MCF 10A (cell line): ENCODE measurements at places on chromosomes 7 and 10.

DNA sequence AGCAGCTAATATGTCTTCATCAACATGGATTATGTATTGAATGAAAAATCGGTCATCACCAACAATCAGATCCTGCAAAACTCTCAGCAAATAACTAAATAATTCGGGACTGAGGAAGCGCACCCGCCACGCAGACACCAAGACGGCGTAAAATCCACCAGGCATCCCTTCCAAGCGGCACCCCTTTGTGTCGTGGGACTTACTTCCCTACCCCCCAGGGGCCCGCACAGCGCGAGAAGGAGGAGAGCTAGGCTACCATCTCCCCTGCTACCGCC lies 721 bp downstream of the ARL3 start:
- DNase-seq: no peak

DNA sequence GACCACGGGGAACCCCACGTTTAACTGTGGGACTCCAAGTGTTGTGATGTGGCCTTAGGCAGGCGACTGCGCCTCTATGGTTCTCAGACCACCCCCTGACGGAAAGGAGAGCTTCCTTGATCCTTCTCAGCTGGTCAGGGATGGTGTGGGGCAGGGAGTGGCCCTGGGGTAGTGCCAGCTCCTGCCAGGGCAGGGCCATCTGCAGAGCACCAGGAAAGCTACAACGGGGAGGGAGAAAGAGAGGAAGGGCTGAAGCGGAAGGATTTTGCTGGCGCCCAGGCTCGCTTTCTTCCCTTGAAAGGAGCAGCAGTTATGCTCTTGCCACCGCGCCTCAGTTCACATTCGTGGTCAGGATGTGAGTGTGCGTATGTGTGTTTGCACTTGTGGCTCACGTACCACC lies 74.9 kb upstream of the PCBD1 start:
- no peak for DNase-seq

- no peak for DNase-seq
Measured at GRCh38 chr10:128245026-128245425, 118.8 kb upstream of the MKI67 start.

- DNase-seq: no peak
Measured at GRCh38 chr10:83625831-83626360, 513.4 kb upstream of the GHITM start.

DNA sequence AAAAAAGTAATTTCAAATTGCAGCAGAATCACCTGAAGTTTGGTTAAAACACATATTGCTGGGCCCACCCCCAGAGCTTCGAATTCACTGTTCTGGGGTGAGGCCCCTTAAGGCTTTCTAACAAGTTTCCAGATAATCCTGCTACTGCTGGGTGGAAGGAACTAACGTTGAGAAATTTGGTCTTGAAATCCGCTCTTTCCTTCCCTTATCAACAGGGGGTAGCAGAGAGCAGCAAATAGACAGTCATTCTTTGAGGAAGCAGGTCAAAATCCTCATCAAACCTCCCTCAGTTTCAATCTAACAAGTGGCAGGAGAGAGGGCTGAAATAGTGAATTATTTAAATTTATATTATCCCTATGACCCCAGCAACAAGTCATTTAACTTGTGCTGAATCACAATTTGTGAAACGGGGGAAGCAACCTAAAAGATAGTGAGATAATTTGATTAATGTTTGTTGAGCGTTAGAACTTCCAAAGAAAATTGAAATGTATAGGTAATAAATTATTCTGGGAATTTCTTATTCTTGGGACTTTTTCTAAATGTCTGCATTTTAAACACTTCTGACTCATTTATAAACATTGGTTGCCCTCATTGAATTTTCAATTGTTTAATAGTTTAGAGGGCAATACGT lies 21.7 kb upstream of the MALSU1 start:
- DNase-seq: peak; percentile 83

DNA sequence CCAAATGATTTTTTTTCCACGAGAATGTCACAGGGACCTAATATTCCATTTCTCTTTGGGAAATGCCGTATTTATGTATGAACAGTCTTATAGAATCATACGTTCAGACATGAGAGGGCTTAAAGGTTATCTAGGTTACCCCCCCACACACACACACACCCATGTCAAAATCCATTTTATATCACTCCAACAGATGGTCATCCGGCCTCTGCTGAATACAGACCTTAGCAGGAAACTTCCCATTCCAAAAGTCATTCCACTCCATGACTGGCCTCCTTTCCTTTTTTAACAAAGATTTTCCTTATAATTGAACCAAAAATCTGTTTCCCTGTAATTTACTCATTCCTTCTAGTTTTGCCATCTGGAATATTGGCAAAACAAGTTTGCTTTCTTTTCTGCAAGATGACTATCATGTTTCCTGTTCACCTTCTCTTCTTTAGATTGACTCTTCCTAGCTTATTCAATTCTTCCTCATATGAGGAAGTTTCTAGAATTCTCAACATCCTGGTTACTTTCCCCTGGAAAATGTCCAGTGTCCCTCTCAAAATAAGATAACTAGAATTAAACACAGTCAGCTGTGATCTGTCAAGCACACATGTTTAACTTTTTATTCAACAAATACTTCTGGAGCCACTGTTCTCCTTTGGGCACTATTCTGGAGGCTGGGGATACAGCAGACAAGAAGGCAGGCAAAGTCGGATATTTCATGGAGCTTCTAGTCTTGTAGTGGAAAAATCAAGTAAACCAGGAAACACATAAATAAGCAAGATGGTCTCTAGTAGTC lies 276.5 kb upstream of the LRGUK start:
- no peak for DNase-seq

- DNase-seq: no peak
Measured at GRCh38 chr7:41197769-41198168, 505.1 kb downstream of the INHBA start.

- DNase-seq: peak; percentile 29
Measured at GRCh38 chr10:120437541-120437940, 19.5 kb upstream of the PLPP4 start.

DNA sequence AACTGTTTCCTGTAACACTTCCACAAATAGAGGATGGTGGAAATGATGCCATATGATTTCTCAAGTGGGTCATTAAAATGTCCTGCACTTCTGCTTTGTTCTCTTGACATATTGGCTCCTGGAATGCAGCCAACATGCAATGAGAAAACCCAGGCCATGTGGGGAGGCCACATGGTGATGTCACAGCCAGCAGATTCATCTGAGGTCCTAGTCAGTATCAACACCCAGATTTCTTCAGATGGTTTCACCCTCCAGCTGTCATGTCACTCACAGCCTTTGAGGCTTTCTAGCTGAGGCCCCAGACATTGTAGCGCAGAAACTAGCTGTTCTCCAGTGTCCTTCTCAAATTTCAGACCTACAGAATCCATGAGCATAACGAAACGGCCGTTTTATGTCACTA lies 102.3 kb upstream of the NUPR2 start:
- DNase-seq: no peak

- peak; percentile 71 for DNase-seq
Measured at GRCh38 chr7:66140924-66141323, 26.3 kb downstream of the CRCP start.

- DNase-seq: no peak
Measured at GRCh38 chr7:87934699-87935383, 790 bp downstream of the ADAM22 start.

GRCh38 chr7:29871787-29872398 lies 65.6 kb downstream of the WIPF3 start:
- DNase-seq: peak; percentile 59

DNA sequence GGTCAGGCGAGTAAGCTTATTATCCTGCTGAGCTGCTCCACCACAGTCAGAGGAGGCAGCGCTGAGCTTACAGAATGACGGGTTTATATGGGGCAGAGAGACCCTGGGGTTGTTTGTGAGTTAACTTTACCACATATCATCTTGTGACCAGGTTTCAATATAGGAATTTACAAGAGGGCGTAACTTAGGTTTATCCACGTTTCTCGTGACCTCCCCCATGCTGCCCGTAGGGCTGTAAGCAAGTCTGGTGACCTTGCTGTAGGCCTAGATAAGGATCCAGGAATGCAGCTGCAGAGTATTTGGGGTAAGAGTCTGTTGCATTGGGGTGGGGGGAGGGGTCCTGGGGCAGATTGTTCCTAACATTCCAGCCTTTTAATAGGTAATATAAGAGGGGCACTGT lies 24.6 kb downstream of the SCIN start:
- no peak for DNase-seq

DNA sequence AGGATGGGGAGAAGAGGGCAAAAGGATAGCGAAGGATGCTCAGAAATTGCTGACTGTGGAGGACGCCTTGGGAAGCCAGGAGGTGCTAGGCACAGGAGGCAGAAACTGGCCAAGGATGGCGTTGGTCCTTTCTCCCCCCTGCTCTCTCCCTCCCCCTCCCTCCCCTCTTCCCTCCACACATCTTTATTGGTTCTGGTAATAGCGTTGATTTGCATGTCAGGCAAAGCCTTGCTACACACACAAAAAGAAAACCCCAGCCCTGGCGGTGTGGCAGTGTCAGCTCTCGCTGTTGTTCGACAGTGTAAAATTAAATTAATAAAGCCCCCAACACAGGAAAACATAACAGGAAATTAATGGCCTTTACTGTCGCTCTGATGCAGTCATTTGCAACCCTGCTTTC lies 47.2 kb downstream of the PAX2 start:
- DNase-seq: no peak

GRCh38 chr10:79142064-79142491 lies 73.3 kb downstream of the ZMIZ1 start:
- no peak for DNase-seq

- peak; percentile 21 for DNase-seq
Measured at GRCh38 chr7:148987751-148988512, 40.4 kb downstream of the PDIA4 start.

- no peak for DNase-seq
Measured at GRCh38 chr7:142454862-142455261, 197.0 kb upstream of the PRSS58 start.

- DNase-seq: no peak
Measured at GRCh38 chr7:107232568-107233090, 63.8 kb downstream of the HBP1 start.

GRCh38 chr7:50088463-50089129 lies 4.5 kb downstream of the ZPBP start:
- no peak for DNase-seq

- DNase-seq: no peak
Measured at GRCh38 chr10:52447931-52448353, 133.9 kb downstream of the DKK1 start.

DNA sequence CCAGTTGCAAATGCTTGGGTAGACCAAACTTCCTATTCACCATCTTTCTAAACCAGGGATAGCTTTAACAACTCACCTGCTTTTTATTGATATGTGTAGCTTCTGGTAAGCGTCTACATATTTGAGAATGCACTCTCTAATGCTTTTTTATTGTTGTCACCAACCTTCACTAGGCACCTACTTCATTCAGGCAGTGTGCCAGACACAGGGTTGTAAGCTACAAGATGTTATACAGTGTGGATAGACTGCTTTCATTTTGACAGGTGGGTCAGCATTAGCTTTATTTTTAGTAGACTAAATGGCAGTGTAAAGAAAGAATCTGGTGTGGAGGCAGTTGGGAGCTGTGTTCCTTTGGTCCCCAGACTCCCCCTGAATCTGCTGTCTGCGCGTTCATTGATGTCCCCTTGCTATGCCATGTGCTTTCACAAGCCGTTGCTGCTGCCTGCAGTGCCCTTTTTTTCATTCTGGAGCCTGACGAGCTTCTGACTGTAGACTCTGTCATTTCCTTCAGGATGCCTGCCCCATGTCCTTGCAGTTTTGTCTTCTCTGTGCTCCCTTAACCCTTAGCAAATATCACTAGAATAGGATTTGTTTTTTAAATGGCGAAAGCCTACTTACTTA lies 32.1 kb downstream of the NRF1 start:
- no peak for DNase-seq

DNA sequence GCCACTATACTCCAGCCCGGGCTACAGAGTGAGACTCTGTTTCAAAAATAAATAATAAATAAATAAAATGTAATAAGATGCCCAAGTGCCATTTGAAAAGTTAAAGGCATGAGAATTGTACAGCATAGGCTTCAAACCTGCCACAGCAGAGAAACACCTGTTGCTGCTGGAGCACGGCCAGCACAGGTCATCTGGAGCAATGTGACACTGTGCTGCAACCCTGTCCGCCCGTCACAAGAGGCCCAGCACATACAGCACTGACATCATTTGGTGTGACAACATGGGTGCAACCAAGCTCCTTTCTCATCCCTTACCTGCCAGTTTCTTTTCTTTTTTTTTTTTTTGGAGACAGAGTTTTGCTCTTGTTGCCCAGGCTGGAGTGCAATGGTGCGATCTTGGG lies 1.3 kb downstream of the RFC2 start:
- DNase-seq: no peak

DNA sequence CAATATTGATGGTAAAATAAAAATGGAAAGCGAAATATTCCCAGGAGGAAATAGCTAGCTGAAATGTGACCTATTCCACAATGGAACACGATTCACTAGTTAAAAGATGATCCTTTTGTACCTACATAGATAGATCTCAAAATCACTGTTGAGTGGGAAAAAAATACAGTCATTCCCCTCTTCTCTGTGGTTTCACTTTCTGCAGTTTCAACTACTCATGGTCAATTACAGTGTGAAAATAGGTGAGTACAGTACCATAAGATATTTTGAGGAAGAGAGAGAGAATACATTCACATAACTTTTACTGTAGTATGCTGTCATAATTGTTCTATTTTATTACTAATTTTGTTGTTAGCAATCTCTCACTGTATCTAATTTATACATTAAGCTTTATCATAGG lies 56.0 kb upstream of the COL13A1 start:
- DNase-seq: no peak

- DNase-seq: no peak
Measured at GRCh38 chr10:43071865-43072650, 4.8 kb upstream of the RET start.

GRCh38 chr10:33539116-33539515 lies 204.6 kb upstream of the NRP1 start:
- DNase-seq: no peak

DNA sequence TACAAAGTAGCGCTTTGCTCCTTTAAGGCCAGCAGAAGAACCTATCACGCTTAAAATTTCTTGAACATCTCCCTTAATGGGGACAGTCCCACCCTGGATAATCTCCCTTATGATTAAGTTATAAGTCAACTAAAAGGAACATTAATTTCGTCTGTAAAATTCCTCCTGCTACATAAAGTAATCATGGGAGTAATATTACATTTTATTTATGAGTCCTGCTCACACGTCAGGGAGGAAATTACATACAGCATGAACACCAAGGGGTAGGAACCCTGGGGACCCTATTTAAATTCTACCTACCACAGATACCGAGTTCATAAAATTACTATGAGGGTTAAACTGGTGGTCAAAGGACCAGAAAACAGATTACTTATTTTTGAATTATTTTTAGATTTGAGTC lies 926.6 kb upstream of the MBL2 start:
- DNase-seq: no peak
